Stimulated activated CD4-positive, alpha-beta T cell treated with anti-CD3 and anti-CD28 coated beads, Interleukin-1b, Interleukin-23, amount 100 ng/mL, for 4 hours (primary cell): ENCODE measurements at places on chromosomes 11 and 22.

- no peak for DNase-seq
Measured at GRCh38 chr11:121300313-121300971, 7.9 kb downstream of the SC5D start.

- peak; percentile 43 for DNase-seq
Measured at GRCh38 chr11:108497317-108498045, 703 bp downstream of the POGLUT3 start.

- no peak for DNase-seq
Measured at GRCh38 chr22:48507171-48507570, 1320.5 kb downstream of the BRD1 start.

DNA sequence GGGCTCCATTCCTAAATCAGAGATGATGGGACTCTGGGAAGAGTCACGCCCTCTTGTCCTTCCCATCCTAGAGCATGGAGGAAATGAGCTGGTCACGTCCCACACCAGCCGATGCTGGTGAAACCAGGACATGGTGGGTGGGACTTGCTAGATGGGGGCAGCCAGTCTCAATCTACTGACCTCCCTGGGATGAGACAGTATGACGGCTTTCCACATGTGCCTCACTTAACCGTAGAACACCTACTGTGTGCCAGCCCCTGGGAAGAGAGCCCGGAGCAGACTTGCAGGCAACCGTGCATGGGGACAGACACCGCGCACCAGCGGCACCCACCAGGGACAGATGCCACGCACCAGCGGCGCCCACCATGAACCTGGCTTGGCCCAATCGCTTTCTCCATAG is 3.8 kb downstream of the OSBPL5 start:
- DNase-seq: no peak

- DNase-seq: no peak
Measured at GRCh38 chr11:98194611-98195010, 826.1 kb upstream of the CNTN5 start.

DNA sequence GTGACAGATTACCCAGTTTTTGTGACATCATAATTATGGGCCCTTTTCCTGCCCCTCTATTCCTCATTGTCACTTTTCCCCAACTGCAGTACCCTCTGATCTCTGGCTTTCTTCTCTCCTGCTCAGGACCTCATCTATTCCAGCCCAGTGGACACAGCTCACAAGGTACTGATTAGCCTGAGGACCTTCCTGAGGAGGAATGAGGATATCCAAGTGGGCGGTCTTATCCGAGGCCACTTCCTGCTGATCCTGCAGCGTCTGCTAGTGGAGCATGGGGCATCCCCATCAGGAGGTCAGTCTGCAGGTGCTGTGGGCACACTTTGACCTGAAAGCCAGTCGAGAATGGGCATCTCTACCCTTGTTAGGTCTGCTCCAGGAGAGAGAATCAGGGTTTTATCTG is 24.5 kb upstream of the CCDC134 start:
- DNase-seq: no peak

DNA sequence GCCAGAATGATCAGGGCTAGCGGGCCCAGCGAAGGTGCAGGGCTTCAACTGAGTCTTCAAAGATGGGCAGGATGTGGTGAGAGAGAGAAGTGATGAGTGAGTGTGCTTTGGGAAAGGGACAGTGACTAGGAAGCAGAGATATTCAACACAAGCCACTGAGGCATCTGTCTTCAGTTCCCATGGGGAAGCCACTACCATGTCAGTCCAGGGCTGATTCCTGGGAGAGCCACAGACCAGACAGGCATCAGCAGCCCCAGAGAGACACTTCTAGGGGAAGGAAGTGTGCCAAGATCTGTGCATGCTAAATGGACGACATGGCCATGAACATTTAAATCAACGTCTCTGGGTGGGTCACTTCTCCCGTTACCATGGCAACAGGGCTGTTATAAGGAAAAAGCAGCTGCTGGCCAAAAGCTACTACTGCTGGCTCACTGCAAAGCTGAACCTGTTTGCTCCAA is 28.5 kb downstream of the P4HA3 start:
- DNase-seq: no peak

GRCh38 chr11:120704256-120704750 is 192.8 kb downstream of the GRIK4 start:
- no peak for DNase-seq

- no peak for DNase-seq
Measured at GRCh38 chr11:115471367-115471766, 32.8 kb downstream of the CADM1 start.

GRCh38 chr11:119323532-119324033 is 6.7 kb upstream of the MCAM start:
- DNase-seq: peak; percentile 80

GRCh38 chr11:17691550-17691949 is 27.8 kb upstream of the MYOD1 start:
- no peak for DNase-seq

DNA sequence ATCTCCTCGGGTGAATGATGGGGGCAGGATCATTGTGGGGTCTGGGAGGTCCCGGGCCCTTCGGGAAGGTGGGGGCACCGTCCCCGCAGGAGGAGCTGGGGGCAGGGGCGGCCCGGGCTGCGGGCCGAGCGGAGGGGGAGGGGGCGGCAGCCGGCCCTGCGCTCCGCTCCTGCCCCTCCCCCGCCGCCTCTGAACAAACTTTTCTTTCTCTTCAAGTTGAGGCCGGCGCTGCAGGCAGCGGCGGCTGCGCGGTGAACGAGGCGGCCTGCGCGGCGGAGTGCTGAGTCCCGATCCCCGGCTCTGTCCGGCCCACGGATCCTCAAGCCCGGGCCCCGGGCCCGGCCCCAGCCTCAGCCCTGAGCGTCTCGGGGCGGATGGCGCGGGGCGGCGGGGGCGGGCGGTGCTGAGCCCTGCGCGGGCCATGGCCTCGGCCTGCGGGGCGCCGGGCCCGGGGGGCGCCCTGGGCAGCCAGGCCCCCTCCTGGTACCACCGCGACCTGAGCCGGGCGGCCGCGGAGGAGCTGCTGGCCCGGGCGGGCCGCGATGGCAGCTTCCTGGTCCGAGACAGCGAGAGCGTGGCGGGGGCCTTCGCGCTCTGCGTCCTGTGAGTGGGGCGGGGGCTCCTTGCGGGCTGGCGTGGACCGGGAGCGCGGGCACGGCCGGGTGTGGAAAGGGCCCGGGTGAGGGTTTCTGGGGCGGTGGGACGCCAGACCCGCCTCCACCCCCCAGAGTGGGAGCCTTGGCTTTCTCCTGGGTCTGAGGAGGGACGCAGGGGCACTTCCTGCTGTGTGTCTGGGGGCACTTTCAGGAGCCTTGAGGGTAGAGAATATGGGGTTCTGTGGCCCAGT is at the start of gene INPPL1:
Gene INPPL1, plus strand, starts transcription at position 204 of the 847 bp plus-strand sequence. Its CDS starts 218 bp downstream, at position 422.
- DNase-seq: peak; percentile 21

DNA sequence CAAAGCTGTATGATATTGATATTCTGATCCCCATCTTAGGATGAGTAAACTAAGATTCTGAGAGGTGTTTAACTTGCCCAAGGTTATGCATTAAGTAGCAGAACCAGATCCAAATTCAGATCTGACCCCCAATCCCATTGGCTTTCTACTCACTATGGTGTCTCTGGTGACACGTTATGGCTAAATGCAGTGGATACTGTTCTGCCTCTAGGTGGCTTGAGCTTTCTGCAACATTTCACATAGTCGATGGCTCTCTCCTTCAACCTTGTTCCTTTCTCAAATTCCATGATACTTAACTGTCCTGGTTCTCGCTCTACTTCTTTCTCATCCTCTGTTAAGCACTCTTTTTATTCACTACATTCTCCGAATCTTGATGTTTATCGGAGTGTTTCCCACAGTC is 9.4 kb downstream of the C11orf97 start:
- no peak for DNase-seq

DNA sequence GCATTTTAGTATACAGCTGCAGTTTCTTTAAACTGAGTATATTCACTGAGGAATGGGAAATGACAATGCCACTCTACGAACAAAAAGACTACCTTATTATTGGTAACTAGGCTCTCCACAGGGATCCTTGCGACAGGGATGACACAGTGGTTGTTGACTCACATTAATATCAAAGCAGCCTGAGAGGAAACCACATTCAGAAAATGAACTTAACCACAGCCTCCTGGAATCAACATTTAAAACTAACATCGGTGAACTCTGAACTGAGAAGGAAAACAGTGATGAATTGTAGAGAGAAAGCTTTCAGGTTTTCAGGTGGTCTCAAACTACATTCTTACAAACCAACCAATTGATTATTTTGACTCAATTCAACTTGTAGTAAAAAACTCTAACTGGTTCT is 90.3 kb upstream of the MTMR2 start:
- DNase-seq: peak; percentile 37

DNA sequence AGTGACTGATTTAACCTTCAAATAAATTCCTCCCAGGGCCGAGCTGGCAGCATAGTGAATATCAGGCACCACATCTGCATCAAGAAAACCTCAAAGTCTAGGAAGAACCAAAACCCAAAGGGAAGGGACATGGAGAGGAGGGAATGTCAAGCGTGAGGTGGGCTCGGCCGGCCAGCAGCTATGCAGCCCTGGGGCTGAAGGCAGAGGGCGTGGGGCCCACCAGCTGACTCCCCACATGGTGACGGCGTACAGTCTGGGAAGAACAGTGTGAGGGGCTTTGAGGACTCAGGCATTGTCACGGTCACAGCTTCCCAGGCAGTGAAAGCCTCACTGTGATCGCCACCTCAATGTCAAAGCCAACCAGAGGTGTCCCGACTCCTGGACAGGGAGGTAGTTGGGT is 412.5 kb downstream of the SHANK2 start:
- no peak for DNase-seq

- no peak for DNase-seq
Measured at GRCh38 chr11:60946601-60947264, 5.2 kb downstream of the SLC15A3 start.
